Activated CD4-positive, alpha-beta T cell treated with anti-CD3 and anti-CD28 coated beads, Interleukin-2, amount 10 ng/mL, durations not matched to agents 24 days and 14 days (primary cell): ENCODE measurements at places on chromosomes 1 and 21. TPM values are rescaled to one million over a fixed set of nuclear protein-coding genes. Genes with fewer than 3 reads are reported as not detected.

Gene PLA2G2C
- 0.28 and 0.40 TPM in 2 replicates for total RNA-seq

- no peak for DNase-seq
These were observed 50.1 kb upstream of the ECE1 start for GRCh38 chr1:21340230-21340945.

- DNase-seq: no peak
These were observed 57.9 kb downstream of the OLIG1 start for GRCh38 chr21:33127868-33128242.

DNA sequence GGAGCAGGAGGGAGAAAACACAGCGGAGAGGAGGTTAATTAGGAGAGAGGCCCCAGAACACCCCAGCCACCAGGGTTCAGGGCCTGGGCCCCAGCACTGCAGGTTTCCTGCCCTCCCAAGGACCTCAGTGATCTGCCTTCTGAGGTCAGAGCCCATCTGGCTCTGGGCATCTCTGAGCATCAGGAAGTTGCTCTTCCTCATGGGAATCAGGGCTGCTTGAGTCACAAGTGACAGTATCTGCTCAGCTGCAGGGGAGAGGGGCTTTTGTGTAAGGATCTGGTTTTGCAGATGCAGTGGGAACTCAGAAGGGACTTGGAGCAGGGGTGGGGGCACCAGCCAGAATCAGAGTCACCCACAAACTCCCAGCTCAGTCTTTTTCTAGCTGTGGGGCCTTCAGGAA lies 472.1 kb downstream of the PTPRU start:
- DNase-seq: no peak

DNA sequence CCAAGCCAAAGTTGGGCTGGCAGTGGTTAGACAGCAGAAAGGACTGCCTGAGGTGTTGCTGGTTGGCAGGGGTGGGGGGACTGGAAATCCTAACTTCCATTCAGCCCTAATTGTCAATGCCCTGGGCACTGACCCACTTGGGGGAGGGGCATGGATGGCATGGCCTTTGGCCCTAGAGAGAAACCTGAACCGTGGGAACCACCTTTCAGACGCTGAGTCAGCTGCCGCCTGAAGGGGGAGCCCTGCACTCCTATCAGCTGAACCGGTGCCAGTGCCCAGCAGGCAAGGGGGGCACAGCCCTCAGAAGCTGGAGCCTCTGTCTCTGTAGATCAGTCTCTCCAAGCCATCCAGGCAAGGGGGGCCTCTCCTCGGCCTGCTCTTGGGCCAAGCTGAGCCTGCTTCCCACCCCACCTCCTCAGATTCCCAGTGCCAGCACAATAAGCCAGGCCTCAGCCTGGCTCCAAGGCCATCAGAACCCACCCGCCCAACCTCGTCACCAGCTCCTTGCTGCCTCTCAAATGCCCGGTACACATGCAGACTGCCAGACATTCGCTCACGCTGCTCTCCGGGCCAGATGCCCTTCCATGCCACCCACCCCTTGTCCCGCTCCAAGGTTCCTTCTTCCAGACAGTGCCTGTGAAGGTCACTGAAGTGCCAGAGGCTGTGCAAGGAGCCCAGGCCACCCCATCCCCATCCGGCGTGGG lies 11.6 kb downstream of the TINAGL1 start:
- DNase-seq: peak; percentile 83

- DNase-seq: no peak
These were observed 3.7 kb downstream of the IBA57 start for GRCh38 chr1:228169345-228169744.
